Peyer's patch (tissue), 4 donors: ENCODE measurements at places on chromosomes 1 and 21. TPM values are rescaled to one million over a fixed set of nuclear protein-coding genes. Genes with fewer than 3 reads are reported as not detected.

DNA sequence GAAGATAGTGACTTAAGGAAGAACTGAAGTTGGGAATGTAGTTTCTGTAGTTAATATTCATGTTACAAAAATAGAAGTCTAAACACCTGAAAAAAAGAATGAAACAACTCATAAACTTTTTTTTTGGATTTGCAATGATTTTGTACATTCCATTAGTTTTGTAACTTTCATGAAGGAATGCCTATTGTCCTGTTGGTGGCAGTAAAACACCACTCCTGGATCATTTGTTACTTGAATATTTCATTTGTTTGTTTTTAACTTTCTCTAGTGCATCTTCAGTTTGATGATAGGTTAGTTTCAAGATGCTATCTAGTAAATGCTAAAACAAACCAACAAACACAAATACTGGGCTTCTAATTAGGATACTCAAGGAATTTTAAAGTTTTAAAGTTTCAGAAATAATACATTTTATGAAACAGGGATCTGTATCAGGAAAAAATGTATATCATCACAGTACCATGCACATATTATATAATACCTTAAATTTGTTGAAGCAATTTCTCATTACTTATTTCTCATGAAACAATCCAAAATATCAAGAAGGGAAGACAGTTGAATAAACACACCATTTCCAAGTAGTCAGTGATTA is 229.7 kb upstream of the CACYBP start:
- no peaks in the 10 kb centered on the region for H3K27me3 ChIP-seq
- no peak overlapping the region for H3K27ac ChIP-seq
- DNase-seq = no peak
- no peak overlapping the region for H3K4me3 ChIP-seq
- no peaks in the 10 kb centered on the region for H3K36me3 ChIP-seq

RPL5 gene
- 697 TPM for total RNA-seq

DNA sequence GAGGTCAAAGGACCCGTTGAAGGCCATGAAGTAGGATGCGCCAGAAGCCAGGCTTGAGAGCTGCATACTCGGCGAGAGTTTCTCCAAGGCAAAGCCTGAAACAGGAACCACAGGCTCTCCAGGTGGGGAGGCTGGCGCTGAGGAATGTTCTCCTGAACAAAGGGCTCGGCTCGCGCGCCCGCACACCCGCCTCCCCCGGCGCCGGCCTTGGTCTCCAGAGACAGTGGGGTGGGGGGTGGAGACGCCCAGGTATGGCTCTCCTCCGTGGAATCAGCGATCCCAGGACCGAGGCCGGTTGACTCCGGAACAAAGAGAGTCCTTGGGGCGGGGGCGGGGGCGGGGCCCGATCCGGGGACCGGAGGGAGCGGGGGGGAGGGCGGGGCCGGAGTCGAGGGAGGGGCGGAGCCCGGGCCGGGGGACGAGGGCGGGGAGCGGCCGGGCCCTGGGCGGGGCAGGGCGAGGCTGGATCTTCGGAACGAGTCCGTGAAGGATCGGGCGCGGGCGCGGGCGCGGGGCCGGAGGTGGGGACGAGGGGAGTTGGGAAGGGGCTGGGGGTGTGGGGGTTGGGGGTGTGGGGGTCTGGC is 85.0 kb downstream of the NKAIN1 start:
- peak; percentile 90 for DNase-seq
- no peaks in the 10 kb centered on the region for H3K4me1 ChIP-seq
- no peaks in the 10 kb centered on the region for H3K36me3 ChIP-seq
- no peaks in the 10 kb centered on the region for H3K27me3 ChIP-seq

SLC44A5 gene
- total RNA-seq = not detected

SPRR2F gene
- not detected for total RNA-seq

GRCh38 chr1:12143631-12144155 is 23.1 kb upstream of the TNFRSF1B start:
- peaks cover 51% of the 10 kb centered on the region for H3K4me1 ChIP-seq
- DNase-seq = peak; percentile 78
- H3K36me3 ChIP-seq = no peaks in the 10 kb centered on the region

GRCh38 chr1:31371121-31371959 is 1.5 kb downstream of the FABP3 start:
- H3K4me3 ChIP-seq = no peak overlapping the region
- peaks cover 48% of the 10 kb centered on the region for H3K4me1 ChIP-seq
- no peak for DNase-seq
- H3K36me3 ChIP-seq = no peaks in the 10 kb centered on the region
- H3K27me3 ChIP-seq = no peaks in the 10 kb centered on the region

- H3K4me3 ChIP-seq = no peak overlapping the region
- no peak for DNase-seq
- no peaks in the 10 kb centered on the region for H3K36me3 ChIP-seq
- no peak overlapping the region for H3K27ac ChIP-seq
- H3K4me1 ChIP-seq = no peaks in the 10 kb centered on the region
- H3K27me3 ChIP-seq = no peaks in the 10 kb centered on the region
These were observed 246.3 kb downstream of the FGGY start for GRCh38 chr1:59543211-59543668.

DNA sequence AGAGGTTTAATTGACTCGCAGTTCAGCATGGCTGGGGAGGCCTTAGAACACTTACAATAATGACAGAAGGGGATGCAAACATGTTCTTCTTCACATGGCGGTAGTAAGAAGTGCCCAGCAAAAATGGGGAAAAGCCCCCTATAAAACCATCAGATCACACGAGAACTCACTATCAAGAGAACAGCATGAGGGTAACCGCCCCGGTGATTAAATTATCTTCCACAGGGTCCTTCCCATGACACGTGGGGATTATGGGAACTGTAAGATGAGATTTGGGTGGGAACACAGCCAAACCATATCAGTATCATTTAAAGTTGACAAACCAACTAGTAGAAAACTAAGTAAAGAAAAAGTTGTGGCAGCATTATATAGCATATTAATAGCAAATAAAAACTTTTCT is 71.3 kb upstream of the DNAJC6 start:
- DNase-seq = no peak
- no peaks in the 10 kb centered on the region for H3K4me1 ChIP-seq
- no peak overlapping the region for H3K27ac ChIP-seq
- H3K36me3 ChIP-seq = no peaks in the 10 kb centered on the region
- H3K4me3 ChIP-seq = no peak overlapping the region
- H3K27me3 ChIP-seq = no peaks in the 10 kb centered on the region

TSPAN1 gene
- 4.1 TPM for total RNA-seq

DNA sequence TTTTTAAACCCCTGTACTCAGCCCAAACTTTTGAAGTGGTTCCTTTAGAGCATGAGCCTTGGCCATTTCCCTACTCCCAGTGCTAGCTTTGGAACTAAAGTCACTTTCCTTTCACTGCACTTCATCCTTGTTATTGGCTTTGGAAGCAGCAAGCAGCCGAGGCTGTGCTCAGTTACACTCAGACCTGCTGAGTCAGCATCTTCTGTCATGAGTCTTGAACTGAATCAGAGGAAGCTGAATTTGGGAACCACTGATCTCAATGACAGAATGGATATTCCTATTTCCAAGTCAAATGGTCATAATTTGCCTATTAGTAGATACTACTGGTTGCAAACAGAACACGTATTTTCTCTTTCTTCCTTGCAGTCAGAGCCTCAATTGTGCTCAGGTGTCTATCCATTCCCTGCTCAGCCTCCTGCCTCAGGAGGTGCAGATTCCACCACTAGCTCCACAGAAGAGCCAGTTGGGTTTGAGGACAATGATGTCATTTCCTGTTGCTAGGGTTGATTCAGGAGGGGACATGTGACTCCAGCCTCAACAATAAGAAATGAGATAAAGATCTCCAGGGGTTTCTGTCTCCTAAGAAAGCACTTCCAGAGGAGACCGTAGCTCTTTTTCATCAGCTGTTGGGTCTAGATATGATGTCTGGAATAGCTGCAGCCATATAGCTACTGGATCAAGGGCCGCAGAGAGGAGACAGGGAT is 44.9 kb upstream of the NTPCR start:
- H3K27me3 ChIP-seq = no peaks in the 10 kb centered on the region
- no peak overlapping the region for H3K27ac ChIP-seq
- H3K36me3 ChIP-seq = no peaks in the 10 kb centered on the region
- DNase-seq = no peak

DNA sequence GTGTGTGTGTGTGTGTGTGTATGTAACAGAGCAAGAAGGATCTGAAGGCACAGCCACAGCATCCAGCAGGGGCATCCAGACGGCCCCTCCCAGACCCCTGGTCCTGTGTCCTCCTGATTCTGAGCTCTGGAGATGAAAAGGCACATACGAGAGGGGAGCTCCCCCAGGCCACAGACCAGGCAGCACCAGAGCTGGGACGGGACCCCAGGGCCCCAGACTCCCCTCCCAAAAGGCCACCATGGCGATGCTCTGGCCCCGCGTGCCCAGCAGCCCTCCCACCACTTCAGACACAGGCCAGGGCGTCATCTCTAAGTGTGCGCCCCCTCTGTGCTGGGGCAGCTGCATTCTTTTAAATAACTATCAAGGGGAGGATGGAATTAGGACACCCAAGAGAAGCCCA is 245.8 kb downstream of the MATN1 start:
- no peak overlapping the region for H3K4me3 ChIP-seq
- no peaks in the 10 kb centered on the region for H3K27me3 ChIP-seq
- no peaks in the 10 kb centered on the region for H3K36me3 ChIP-seq
- no peaks in the 10 kb centered on the region for H3K4me1 ChIP-seq
- H3K27ac ChIP-seq = no peak overlapping the region

- DNase-seq = peak; percentile 45
- H3K4me1 ChIP-seq = no peaks in the 10 kb centered on the region
These were observed at the start of gene TSPEAR for GRCh38 chr21:44711327-44712202. Gene TSPEAR, minus strand, starts transcription at chr21:44711572. Its CDS starts 58 bp downstream, at chr21:44711514.

DNA sequence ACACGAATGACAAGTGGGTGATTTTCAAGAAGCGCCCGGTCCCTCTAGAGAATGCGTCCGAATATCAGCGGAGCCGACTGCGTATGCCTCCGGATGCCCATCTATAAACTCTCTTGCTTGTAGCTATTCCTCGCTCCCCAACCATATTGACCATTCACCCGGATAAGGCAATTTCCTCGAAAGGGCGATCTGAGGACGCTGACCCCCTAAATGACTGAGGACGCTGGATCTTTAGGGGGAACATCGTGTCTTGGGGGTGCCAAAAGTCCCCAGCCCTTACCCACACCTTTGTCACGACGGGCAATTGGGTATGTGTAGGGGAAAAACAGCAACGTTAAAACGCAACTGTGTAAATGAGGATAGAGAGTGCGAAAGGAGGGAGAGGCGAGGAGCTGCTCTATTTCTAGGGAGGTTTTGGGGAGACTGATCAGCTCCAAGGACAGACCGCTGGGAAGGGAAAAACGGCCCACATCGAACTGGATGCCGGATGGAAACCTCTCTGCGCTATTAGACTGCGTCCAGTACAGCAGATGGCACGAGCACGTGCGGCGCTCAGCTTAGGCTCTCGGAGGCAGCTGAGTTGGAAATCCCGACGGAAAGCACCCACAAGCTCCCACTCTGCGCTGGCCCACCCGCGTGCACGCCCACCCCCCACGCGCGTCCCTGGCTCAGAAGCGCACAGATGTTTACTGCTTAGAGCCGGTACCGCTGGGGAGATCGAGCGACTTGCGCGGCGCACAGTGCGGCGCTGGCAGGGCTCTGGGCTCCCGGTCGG is 2.9 kb upstream of the PRRX1 start:
- no peak overlapping the region for H3K27ac ChIP-seq
- H3K36me3 ChIP-seq = no peaks in the 10 kb centered on the region
- DNase-seq = no peak
- peaks cover 23% of the 10 kb centered on the region for H3K27me3 ChIP-seq
